ENCODE measurements at places on chromosomes 5 and 9.

DNA sequence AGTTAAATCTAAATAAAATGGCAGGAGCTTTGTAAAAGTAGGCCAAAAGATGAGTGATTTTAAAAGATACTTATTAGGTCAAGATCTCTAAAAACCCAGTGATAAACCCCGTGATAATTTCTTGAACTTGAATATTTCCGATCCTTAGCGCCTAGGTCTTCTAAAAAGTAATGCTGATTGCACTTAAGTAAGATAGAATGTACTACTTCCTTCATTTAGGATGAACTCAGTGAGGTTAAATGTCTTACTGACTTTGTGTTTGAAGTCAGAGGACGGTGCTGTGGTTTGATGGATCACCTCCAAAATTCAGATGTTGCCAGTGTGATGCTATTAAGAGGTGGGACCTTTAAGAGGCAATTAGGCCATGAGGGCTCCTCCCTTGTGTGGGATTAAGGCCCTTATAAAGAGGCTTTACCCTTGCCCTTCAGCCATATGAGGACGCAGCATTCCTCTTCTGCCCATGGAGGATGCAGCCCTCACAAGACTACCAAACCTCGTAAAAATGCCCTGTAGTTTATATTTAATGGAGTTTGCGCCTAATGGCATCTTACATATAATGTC, 130.1 kb downstream of the TRIO start:
- no peak for DNase-seq

DNA sequence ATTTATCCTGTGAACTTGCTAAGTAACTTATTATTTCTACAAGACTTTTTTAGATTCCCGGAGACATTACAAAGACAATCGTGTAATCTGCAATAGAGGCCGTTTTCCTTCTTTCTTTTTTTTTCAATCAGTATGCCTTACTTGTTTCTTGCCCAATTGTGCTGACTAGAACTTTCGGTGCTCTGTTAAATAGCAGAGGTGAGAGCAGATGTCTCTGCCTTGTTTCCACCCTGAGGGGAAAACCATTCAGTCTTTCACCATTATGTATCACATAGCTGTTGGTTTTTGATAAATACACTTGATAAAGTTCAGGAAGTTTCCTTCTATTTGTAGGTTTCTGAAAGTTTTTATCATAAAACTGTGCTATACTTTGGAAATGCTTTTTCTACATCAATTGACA, 10.3 kb downstream of the SPATA31E1 start:
- no peak for DNase-seq

GRCh38 chr5:33936381-33937016, at the start of gene RXFP3:
TSS of gene RXFP3 (plus strand) at chr5:33936386. CDS start at chr5:33936741, 355 bp downstream.
- no peak for DNase-seq

- no peak for DNase-seq
These were observed 12.7 kb upstream of the SVEP1 start for GRCh38 chr9:110592044-110592830.

DNA sequence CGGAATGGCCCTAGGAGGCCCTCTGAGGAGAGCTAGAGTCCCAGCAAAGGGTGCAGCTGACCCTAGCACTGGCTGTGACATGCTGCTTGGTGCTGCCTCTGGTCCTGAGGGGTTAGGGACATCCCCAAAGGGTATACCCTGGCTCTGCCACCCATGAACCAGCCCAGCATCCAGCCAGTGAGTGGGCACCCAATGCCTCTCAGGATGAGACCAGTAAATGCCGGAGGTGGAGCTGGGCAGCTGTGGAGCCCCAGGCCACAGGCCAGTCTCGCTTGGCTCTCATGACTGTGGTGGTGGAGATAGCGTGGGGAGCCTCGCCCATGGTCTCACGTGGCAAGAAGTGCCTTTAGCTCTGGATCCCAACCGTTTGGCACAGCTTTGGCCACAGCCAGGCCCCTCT, 3.7 kb upstream of the CEL start:
- no peak for DNase-seq

GRCh38 chr5:42992088-42992879, 47.8 kb downstream of the ANXA2R start:
- DNase-seq, result peak; percentile 53

- DNase-seq, result no peak
These were observed 927.6 kb upstream of the DMAC1 start for GRCh38 chr9:8727191-8727590.

DNA sequence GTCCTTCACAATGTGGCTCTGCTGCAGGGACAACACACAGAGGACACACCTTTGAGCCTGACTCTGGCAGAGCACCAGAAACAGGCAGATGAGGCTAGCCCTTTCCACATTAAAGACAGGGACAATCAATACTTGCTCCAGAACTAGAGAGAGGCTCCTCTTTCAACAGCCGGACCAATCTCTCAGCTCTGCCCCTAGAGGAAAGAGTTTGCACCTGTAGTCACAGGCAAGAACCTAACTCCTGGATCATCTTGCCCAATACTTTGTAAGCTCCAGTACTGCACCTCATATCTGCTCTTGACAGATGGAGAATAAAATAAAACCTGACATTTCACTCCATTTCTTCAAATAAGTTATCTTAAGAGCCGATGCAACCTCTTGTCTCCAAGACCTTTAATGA, 52.1 kb downstream of the EPB41L4A start:
- DNase-seq, result no peak

DNA sequence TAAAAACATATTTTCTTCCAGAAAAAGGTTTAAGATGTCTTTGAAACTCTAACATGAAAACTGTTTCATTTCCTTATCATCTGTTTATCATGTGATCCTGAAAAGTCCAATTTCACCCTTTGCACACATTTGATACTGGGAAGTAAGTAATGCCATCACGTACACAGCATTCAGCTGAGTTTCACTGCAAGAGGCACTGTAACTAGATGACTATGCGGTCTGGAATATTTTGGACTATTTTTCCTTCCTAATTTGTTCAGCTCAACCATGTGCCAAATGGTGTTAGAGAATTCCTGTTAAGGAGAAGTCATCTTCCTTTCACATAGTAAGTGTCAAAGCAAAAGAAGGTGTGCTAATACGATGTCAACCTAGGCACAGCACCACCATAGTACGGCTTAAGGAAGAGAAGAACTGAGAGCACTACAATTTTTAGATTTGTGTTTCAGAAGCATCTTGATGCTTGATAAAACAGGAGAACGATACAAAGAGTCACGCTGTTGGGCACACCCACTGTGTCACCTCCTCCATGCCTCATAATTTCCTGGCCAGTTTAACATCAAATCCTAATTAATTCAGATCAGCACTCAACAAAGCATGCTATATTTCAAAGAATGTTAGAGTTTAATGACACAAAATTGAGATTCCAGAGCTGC, 77.5 kb downstream of the GNAQ start:
- DNase-seq, result no peak

DNA sequence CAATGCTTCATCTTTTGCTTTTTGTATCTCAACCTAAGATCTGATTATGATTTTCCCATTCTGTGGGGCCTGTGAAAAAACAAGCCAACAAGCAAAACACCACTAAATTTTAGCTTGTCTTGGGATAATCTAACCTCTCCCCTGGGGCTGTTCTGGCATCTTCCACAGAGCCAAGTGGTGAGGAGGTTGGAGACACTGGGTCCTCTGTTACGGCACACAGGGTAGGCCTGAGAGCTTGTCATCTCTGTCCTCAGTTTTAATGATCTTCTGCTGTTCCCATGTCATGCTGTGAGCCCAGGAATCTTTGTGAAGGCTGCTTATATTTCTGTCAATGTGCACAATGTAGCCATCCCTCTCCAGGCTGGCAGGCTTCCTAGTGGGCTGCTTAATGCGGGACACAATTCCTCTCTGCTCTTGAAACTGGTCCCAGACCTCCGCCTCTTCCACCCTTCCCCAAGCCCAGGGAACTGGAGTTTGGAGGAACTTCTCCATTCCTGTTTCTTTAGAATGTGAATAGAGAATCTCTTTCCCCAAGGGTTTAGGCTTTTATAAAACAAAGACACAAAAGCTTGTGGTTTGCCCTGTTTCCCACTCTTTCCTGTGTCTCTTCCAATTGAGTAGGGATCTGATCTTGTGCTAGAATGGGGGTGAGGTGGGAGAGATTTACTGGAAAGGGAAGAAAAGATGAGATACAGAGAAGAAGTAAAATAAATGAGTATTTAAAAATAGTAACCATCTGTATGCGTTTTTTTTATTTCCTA, 30.9 kb upstream of the SEMA6A start:
- DNase-seq, result no peak

- DNase-seq, result no peak
These were observed 149.3 kb downstream of the NTRK2 start for GRCh38 chr9:84818791-84819190.

GRCh38 chr5:157669701-157670097, 1.6 kb upstream of the C5orf52 start:
- no peak for DNase-seq

DNA sequence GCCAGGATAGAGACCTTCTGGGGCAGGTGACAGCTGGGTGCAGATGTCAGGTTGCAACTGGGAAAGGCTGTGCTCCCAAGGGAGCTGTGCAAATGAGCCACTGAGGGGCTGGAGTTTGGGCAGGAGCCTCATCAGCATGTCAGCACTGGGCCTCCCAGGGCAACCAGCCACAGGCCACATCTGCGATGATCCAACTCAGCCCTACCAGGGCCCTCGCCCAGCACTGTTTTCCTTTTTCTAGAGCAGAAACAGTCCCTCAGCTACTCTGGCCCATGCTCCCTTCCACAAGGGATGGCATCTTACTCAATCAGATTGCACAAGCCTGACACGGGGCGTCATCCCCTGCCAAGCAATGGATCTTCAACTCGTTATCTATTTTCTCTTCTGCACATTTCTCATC, 24.8 kb downstream of the NIPAL4 start:
- no peak for DNase-seq

GRCh38 chr5:134642931-134643530, 5.6 kb upstream of the SEC24A start:
- no peak for DNase-seq
